ENCODE measurements at places on chromosomes 12 and 14.

GRCh38 chr14:64912261-64912660 lies 2.0 kb upstream of the CHURC1 start:
- no peak for DNase-seq

DNA sequence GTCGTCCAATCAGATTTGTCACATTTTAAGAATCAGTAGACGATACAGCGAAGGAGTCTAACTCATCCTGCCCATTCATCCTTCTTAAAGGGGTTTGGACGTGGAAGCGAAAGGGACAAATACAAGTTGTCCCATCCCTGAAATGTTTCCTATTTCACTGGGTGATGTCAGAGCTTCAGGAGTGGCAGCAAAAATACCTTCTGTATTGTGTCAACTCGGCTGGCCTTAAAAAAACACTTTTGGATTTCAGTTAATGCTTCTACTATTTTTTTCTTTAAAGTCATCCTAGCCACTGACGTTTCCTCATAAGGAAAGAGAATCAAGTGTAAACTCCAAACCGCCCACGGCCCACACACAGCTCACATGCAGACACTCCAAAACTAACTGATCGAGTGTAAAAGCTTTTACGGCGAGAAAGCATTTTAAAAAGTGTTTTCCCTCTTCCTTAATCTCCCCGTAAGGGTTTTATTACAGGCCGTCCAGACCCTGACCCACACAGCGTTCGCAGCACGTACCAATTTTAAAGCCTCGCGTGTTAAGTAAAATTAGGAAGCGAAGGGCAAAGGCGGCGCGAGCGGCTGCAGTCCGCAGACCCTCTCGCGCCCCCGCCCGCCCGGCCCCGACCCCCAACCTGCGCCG lies 593 bp downstream of the CFL2 start:
- DNase-seq: peak; percentile 68

GRCh38 chr12:111105294-111105693 lies 184.9 kb upstream of the MYL2 start:
- DNase-seq: no peak

DNA sequence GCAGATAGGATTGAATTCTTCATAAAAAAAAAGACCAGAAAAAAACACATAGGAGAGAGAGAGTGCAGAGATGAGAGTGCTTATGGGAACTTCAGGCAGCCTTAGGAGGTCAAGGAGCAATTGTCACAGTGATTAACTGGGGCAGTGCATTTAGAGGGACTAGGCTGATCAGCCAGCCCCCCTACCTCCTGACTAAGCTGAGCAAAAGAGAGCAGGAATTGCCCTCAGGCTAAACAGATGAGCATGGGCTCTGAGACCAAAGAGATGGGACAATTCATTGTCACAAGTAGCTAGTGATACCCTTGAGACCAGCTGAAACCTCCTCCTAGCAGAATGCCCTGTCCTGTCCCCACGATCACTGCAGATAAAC lies 124.0 kb downstream of the BTG1 start:
- no peak for DNase-seq

- DNase-seq: no peak
These were observed 321.6 kb downstream of the BCL11B start for GRCh38 chr14:98950353-98950895.

GRCh38 chr12:47107926-47108325 lies 28.2 kb upstream of the AMIGO2 start:
- DNase-seq: no peak

All from kidney glomerular epithelial cell (primary cell).